ENCODE measurements at places on chromosomes 3 and 15.

DNA sequence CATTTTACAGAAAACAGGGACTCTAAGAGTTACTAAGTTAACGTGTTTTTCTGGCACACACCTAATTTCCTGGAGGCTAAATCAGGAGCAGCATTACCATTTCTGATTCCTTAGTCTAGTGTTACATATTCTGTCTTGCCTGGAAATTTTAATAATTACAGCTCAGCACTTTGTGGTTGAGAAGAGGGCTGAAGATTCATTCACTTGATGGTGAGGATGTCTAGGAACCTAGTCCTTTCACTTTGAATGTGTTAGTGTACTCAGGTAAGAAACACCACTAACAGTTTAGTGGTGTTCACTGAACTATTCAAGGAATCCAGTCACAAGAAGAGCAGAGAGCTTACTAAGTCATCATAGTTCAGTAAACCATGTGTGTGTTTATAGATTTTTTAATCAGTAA is 102.8 kb downstream of the STT3B start:
- DNase-seq, result peak; percentile 23

DNA sequence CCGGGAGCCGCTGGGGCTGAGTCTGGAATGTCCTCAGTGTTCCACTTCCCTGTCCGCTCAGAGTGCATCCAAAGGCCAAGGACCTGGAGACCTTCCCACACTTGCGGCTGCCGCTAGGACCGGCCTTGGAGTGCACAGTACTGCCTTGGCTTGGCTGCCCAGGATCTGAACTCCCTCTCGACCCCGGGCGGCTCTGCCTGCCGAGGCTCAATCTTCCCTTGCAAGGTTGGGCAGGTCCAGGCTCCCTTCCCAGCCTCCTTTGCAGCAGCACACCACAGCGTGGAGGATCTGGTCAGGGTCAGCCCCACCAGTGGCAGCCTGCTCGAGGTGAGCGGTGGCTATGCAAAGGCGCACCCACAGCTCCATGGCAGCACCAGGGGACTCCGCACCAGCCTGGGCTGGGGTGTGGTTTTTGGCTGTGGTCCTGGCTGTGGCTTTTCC is 69.2 kb downstream of the PLXNA1 start:
- DNase-seq, result no peak

GRCh38 chr3:30749230-30749629 is 142.8 kb downstream of the TGFBR2 start:
- no peak for DNase-seq

DNA sequence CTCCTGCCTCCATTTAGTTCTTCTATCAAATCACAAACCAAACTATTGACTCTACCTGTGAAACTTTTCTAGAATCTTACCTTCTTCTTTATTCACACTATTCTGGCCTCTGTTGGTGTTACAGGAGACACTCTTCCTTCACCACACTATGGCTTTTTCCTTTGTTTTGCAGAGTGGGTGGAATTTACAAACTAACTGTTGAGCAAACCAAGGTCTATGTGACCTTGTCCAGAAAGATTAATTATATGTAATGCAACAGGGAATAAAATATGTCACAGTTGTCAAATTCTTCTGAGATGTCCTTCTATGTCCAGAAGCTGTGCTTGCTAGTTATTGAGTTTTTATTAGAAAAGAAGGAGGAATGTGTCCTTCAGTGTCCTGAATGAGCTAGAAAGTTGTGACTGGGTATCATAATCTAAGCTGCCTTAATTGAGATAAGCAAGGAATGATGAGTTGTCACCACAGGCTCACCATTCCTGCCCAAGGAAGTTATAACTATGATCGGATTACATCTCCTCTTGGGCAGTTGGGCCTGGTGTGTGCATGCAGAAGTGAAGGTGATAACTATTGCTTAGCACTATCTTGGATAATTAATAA is 21.7 kb downstream of the ARL14 start:
- DNase-seq, result no peak

- DNase-seq, result no peak
Observed at GRCh38 chr3:169286214-169286613, 377.3 kb downstream of the MECOM start.

GRCh38 chr3:149007567-149008257 is 16.4 kb downstream of the GYG1 start:
- no peak for DNase-seq

- peak; percentile 36 for DNase-seq
Observed at GRCh38 chr3:41502481-41502880, 303.2 kb downstream of the CTNNB1 start.

- DNase-seq, result peak; percentile 81
Observed at GRCh38 chr15:25737218-25737643, 125.9 kb downstream of the ATP10A start.

DNA sequence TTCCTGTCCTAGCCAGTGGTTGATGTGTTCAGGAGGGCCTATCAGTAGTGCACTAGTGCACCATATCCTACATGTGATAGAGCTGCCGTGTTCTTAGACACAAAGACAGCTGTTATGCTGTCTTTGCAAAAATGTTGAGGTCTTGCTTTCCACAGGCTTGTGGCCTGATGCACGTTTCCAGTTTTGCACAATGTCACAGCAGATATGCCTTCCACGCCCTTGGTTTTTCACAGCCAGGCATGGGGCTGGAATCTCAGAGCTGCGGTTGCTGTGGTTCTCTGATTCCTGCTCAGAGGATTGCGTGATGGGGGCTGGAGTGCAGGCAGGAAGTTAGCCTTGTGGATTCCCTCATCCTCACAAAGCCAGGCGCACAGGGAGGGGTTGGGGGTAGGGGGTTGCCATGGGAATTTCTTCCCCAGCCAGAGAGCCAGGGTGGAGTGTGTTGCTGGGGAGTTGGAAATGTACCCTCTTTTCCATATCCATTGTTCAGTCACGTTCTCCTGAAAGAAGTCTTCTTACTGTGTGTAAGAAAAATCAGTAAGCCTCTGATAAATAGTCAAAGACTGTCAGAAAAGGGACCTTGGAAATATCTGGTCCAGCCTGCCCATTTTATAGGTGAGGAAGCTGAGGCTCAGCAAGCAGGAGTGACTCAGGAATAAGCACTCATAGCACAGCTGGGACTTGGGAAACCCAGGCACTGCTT is 79.4 kb downstream of the SMAD3 start:
- no peak for DNase-seq

- peak; percentile 45 for DNase-seq
Observed at GRCh38 chr3:194277786-194278130, 73.4 kb downstream of the CPN2 start.

- no peak for DNase-seq
Observed at GRCh38 chr3:131731709-131732108, 228.9 kb upstream of the MRPL3 start.

DNA sequence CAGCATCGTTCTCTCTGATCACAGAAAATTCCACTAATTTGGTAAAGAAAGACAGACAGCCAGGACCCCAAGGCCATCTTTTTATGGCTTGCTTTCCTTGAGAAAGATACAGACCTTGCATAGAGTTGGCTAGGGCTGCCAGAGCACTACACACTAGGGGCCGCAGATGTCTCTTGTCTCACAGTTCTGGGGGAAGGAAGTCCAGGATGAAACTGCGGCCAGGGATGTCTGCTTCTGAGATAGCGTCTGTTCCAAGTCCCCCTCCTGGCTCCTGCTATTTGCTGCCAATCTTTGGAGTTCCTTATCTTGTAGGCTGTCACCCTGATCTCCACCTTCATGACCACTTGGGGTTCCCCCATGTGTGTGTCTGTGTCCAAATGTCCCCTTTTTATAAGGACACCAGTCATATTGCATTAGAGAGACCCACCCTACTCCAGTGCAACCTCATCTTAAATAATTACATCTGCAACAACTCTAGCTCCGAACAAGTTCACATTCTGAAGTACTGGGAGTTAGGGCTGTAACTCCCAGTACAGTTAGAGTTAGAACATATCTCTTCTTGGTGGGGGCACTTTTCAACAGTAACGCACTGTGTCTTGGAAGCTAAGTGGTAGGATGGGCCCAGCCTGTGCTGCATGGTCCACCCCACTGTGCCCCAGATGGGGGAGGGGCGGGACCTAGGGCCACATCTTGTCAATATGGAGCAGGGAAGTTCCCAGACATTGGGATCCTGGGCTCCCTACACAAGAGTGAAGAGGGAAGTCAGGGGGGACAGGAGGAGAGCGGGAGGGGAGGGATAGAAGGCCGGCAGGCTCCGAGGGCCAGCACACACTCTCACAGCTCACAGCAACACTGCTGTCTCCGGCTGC is 42.2 kb downstream of the KLF15 start:
- DNase-seq, result no peak

DNA sequence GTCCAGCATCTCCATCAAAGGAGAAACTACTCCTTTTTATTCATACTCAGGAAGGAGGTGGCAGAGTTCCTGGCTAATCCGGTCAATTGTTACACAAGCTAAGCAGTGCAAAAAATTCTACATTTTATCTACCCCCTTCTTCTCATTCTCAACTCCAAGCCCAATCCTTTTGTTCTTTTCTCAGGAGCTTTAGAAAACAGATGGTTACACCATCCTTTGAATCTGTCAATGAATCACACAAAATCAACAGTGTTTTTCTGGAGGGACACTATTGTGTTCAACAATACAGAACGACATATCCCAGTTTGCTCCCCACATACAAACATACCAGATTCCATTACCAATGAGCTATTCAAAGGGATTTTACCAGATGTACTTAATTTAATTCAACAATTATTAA is 362.1 kb downstream of the MAGI1 start:
- no peak for DNase-seq

DNA sequence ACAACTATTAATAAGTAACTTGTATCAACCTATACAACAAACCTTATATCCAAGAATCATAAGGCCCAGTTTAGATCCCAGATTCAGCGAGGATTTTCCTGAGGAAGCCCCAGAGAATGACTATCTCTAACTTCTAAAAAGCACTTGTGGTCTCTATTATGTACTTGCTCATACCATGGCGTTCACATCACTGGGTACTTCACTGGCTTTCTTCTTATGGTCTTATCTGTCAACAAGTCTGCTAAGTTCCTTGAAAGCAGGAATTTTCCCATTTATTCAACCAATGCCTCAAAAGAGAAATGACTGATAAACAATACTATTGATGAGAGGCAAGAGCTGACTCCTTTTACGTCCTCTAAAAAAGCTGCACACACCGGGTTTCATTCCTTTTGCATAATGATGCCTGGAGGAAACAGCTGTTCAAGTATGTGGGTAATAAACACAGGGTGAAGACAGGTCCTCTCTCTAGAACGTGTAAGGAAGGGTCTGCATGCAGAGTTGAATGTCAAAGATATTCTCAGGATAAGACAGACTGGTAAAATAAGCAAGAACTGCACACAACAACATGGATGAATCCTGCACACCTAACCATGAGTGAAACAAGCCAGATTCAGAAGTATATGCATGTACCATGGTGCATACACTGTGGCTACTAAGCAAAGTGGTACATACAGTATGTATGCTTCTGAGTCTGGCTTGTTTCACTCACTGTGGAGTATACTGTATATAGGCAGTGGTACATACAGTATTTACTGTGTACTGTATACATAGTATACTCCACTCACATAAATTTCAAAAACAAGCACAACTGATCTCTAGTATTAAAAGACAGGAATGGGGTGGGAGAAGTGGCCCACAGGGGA is 408.7 kb downstream of the SHQ1 start:
- no peak for DNase-seq

DNA sequence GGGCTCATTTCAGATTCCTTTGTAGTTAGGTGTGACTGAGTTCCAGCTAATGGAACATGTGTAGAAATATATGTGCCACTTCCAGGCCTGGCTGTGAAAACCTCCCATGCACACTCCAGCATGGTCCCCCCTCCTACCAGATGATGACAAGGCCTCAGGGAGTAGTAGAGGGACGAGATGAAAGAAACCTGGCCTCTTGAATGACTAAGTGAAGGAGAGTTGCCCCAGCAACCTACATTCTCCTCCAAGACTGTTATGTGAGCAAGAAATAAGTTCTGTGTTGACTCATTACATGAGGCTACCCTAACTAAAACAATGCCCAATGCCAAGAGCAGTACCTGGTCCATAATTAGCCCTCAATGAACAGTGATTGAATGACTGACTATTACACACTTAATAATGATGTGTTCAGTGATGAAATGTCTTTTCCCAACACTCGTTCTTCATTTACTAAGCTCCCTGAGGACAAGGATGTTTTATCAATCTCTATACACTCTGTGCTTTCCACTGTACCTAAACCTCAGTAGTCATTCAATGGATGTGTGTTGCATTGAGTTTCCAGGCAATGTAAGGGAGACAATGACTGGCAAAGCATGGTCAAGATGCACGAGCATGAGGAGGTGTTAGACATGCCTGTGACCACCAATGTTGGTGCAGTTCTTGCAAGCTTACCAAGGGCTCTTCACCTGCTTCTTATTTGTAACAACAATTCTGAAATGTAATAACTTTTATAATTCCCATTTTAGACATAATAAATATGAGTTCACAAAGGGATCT is 62.0 kb upstream of the BCL6 start:
- DNase-seq, result peak; percentile 50

DNA sequence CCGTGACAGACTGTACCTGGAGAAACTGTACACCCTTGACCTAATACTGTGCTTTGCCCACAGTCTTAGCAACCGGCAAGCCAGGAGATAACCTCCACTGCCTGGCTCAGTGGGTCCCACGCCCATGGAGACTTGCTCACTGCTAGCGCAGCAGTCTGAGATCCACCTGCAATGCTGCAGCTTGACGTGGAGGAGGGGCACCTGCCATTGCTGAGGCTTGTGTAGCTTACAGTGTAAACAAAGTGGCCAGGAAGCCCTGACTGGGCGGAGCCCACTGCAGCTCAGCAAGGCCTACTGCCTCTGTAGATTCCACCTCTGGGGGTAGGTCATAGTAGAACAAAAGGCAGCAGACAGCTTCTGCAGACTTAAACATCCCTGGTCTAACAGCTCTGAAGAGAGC is 189.3 kb downstream of the EDEM1 start:
- DNase-seq, result no peak

DNA sequence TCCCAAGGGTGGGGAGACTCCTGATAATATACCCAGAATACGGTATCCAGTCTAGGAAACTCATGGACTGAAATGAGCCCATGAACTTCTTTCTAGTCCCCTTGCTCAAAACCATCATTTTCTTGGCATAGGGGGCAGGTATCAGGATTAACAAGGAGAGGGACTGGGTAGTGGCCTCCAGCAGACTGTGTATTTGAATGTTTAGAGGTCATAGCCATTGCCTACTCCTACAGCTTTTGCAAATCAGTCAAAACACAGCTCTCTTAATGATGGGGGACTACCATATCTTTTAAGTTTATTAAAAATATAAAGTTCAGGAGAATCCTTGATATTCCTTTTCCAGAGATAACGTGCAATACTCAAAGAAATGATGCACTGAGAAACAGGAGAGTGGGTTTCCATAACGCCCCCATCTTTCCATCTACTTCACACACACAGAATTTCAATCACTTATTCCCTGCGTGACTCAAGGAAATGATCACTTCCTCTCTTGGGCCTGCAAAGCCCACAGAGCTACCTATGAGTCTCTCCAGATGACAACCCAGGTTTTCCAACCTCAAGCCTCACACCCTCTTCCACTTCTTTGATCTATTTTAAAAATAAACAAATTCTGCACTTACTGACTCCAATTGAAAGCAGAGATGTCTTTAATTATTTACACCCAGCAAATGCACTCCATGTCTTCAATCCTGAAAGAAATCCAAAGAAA is 584.0 kb upstream of the LMCD1 start:
- no peak for DNase-seq

DNA sequence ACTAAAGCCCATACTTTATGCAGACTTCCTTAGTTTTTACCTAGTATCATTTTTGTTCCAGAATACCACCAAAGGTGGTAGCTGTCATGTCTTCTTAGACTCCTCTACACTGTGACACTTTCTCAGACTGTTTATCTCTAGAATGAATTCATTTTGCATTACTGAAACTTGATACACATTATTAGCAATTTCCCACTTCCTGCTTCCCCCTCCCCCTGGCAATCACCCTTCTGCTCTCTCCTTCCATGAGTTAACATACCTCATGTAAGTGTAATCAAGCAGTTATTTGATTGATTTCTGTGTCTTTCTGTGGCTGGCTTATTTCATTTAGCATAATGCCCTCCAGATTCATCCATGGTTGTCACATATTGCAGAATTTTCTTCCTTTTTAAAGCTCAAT is 204.9 kb downstream of the STAG1 start:
- DNase-seq, result no peak

Measured in adipocyte (in vitro differentiated cells).